ENCODE measurements at places on chromosomes 13 and 19.
A peak's percentile ranks its signal among the peaks of the same experiment; 100 is the strongest.

- DNase-seq = no peak
These were observed 85.2 kb downstream of the LRRC63 start for GRCh38 chr13:46296921-46297320.

DNA sequence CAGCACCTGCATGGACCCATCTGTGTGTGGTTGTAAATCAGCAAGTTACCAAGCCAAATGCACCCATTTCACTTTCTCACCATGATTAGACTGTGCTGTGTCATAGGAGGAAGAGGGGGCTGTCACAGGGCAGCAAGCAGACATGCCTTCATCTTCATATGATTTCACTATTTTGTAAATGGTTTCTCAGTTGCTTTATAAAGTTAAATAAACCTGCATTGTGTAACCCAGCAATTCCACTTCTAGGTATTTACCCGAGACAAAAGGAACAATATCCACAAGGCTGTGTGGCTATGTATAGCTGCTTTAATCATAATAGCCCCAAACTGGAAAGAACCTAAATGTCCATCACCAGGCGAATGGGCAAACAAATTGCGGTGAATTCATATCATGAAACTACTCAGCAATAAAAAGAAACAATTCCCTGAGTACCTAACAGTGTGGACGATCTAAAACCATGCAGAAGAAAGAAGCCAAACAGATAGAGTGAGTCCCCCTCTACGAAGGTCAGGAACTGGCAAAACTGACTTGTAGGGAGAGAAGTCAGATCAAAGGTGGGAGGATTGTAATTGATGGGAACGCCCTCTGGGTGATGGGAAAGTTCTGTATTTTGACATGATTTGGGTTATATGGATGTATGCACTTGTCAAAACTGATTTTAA lies 185.4 kb downstream of the COL4A1 start:
- DNase-seq = no peak

DNA sequence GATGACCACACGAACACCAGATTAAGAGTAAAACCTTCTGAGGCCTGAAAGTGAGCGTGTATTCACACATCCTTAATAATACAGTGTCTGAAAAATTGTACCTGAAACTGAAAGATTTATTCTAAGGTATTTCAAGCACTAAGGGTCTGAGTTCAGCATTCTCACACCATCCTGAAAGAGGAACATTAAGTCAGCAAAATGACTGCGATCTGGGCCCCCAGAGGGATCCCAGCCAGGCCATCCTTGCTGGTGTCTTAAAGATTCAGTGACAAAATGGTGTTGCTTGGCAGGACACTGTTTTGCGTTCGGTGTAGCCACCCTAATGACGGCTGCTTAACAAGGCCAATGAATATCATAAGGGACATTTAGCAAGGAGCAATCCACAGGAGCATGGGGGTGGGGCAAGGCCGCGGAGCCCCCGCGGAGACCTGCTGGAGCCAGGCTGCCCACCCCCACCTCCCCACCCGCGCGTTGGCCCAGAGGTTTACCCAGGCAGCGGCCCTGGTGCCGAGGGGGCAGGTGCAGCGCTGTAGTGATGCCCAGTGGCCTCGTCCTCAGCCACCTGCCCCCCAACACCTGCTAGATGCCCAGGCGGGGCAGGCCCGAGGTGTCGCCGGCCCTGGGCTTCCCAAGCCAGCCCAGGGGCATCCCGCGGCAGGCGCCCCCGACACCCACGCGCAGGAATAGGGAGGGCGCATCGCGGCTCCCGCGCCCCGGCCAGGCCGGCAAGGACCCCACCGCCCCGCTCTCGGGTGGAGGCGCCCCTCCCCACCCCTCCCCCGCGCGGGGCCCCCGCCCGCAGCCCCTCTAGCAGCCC lies 742 bp downstream of the NALCN start:
- no peak for DNase-seq

GRCh38 chr13:101144808-101145419 lies 271.4 kb downstream of the NALCN start:
- DNase-seq = peak; percentile 48

GRCh38 chr13:106657104-106657503 lies 89.2 kb upstream of the ARGLU1 start:
- no peak for DNase-seq

- DNase-seq = peak; percentile 41
These were observed 3.7 kb downstream of the MARCHF2 start for GRCh38 chr19:8416796-8417195.

- no peak for DNase-seq
These were observed 8.5 kb downstream of the R3HDM4 start for GRCh38 chr19:904545-904944.

- no peak for DNase-seq
These were observed 330.2 kb downstream of the KLF12 start for GRCh38 chr13:73803997-73804396.

DNA sequence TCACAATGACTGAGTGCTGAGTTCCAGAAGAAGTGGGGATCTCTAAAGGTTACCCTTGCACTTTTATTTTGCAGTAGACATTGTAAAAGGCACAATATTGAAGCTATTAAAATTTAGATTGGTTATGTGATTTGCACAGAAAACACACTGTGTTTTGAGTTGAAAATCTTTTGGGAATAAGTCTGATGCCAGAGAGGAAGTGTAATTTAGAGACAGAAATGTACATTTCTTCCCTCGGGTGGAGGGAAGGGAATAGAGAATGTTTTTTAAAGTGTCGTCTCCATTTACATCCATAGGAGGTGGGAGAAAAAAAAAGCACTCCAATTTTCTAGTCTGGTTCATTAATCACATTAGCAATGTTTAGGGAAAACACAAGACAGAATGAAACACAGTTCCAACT lies 465.8 kb downstream of the OLFM4 start:
- no peak for DNase-seq

DNA sequence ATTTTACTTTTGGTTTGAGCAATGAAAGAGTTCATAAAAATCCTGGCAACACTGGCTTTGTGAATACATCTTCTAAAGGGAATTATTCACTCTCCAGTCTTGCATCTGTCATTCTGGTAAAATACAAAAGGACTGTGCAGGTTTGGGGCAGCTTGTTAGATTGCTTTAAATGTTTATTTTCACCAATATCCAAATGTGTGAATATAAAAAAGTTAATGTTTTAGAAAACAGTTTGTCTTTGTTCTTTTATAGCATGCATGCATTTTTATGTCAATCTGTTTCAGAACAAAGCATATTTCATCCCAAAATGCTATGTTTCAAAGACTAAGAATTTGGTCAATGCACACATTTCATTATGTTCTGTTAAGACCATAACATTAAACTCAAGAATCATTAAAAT lies 1145.4 kb downstream of the OLFM4 start:
- DNase-seq = no peak

DNA sequence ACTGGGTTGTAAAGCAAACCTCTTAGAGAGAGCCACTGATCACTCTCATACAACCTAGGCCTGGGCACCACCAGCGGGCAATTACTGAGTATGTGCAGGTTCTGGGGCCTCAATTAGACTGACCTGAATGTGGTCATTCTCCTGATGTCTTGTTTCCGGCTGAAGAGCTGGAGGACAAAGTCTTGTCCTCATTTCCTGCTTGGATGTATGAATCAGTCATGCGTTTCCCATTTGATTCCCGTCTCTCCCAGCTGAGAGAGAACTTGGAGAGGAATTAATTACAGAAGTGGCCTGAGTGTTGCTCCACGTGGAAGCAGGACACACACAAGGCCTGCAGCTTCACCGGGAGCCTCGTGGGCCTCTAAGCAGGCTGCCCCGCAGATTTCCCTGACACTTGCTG lies 799.3 kb upstream of the ARGLU1 start:
- no peak for DNase-seq

GRCh38 chr19:6413291-6413690 lies 11.3 kb downstream of the KHSRP start:
- DNase-seq = no peak

DNA sequence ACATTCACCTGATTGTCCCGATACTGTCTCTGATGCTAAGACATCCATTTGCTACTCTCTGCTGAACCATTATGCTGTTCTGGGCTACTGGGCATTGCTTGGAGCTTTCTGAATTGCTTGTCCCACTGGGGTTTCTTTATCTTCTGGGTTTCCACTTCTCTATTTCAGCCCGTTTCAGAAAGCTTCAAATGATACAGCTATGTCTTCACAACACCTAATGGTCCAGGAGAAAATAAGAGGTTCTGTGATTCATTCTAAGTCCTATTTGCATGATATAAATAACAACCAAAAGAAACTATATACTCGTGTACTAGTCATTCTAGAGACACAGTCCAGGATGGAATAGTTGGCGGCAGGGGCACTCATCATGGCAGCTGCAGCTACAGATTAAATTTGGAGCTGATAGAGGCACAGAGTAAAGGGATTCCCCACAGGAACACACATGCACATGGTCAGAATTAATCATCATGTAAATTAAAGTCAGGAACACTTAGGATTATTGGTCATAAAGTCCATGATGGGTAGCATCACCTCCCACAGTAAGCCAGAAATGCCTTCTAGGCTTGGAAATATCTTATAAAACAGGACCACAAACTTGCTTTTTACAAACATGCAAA lies 33.3 kb upstream of the SCEL start:
- DNase-seq = no peak

DNA sequence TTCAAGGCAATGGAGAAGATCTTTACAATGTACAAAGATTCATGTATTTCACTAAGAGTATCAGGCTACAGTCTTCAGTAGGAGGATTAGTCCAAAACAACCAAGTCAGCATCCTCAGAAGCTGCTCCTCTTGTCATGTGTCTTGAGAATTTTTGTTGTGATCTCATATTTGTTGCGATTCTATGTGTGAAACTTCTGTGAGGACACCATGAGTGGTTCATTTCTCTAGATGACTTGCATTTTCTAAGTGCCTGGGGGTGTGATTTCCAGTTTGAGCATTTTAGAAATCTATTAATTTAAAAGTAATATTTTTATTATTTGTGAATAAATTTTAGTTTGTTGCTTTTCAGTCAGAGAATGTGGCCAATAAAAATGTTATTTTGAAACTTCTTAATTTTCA lies 94.5 kb downstream of the RAP2A start:
- no peak for DNase-seq

GRCh38 chr13:24033527-24034302 lies 126.8 kb upstream of the SPATA13 start:
- no peak for DNase-seq

DNA sequence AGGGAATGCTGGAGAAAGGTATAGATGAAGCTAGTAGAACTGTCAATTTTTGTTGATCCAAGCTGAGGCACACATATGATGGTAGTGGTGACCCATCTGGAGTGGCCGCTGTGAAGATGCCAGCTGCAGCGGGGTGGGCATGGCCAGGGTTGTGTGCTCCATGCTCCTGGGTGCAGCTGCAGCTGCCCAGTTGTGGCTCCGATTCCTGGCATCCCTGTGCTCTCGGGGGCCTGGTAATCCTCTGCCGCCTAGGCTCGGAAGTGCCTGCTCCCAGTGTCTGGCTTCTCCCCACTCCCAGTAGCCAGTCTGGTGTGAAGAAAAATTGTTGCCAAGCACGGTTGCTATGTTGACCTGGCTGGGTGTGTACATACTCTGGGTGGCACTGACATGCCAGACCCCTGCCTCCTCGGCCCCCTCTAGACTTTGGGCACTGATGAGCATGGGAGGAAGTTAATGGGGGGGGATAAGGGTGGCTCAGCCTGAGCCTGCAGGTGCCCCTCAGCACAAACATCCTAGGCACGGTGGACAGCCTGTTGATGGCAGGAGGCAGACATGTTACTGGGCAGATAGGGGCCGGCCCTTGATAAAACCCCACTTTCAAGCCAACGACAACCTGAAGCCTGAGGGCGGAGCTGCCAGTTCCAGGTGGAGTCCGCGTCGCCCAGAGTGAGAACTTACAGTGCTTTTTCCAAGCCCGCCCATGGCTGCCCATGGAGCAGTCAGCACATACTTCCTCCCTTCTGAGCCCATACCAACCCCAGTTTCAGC lies 1400.7 kb downstream of the PCDH9 start:
- no peak for DNase-seq

DNA sequence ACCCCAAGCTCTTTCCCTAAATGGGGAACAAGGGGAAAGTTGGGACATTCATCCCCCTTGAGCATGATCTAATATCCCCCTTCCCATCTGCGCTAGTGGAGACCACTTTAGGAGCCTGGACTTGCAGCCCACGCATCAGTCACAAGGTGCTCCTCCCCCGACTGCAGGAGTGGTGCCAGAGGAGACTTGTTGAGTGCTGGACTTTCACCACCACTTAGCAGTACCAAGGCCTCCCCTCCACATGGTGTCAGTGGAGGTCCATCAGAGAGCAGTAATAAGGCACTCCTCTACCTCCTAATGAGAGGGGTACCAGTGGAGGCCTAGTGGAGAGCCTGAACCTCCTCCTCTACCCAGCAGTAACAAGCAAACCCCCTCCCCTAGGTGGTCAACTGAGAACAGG lies 22.5 kb downstream of the CAB39L start:
- peak; percentile 43 for DNase-seq

- peak; percentile 13 for DNase-seq
These were observed 310.9 kb downstream of the ZNF536 start for GRCh38 chr19:30682999-30683536.

GRCh38 chr19:48043675-48044258 lies at the start of gene CABP5:
TSS of gene CABP5 (minus strand) at chr19:48044079. CDS start at chr19:48043922, 157 bp downstream.
- no peak for DNase-seq

- peak; percentile 85 for DNase-seq
These were observed 4.8 kb downstream of the ABCC4 start for GRCh38 chr13:95296326-95296925.

GRCh38 chr13:40503966-40504591 lies 162.4 kb downstream of the FOXO1 start:
- DNase-seq = no peak

- DNase-seq = peak; percentile 5
These were observed 82.3 kb downstream of the RNASEH2B start for GRCh38 chr13:50991579-50992521.

DNA sequence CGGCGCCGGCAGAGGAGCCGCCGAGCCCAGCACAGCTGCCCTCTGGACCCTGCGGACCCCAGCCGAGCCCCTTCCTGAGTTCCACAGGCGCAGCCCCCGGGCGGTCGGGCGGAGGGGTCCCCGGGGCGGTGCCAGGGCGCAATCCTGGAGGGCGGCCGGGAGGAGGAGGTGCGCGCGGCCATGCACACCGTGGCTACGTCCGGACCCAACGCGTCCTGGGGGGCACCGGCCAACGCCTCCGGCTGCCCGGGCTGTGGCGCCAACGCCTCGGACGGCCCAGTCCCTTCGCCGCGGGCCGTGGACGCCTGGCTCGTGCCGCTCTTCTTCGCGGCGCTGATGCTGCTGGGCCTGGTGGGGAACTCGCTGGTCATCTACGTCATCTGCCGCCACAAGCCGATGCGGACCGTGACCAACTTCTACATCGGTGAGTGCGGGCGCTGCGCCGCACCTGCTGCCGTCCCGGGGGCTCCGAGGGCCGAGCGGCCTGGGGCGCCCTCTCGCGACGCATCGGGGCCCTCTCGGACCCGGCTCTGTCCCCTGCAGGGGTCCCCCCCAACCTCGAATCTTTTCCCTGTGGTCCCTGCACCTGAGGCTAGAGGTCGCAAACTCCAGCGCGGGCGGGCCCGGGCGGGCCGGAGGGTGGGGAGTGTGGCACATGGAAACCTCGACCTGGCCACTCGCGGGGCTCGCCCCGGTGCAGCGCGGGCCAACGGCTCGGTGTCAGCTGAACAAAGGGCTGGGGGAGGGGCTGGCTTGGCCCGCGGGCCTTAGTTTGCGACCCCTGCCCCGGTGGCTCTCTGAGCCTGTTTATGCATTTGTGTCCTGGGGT lies at the start of gene KISS1R:
Gene KISS1R, plus strand, starts transcription at position 11 of the 829 bp plus-strand sequence. Its CDS starts 170 bp downstream, at position 181.
- DNase-seq = peak; percentile 77
